ENCODE measurements at places on chromosomes 16 and 17. TPM values are rescaled to one million over a fixed set of nuclear protein-coding genes. Genes with fewer than 3 reads are reported as not detected.

GRCh38 chr17:76123191-76123499 is 17.9 kb downstream of the FOXJ1 start:
- peaks cover 3% of the 10 kb centered on the region for H3K27me3 ChIP-seq
- H3K27ac ChIP-seq, result no peak overlapping the region
- no peak overlapping the region for H3K4me3 ChIP-seq
- H3K36me3 ChIP-seq, result no peaks in the 10 kb centered on the region
- DNase-seq, result no peak
- peaks cover 4% of the 10 kb centered on the region for H3K4me1 ChIP-seq

GRCh38 chr16:79776243-79776847 is 175.8 kb upstream of the MAF start:
- peaks cover 8% of the 10 kb centered on the region for H3K4me1 ChIP-seq
- H3K27me3 ChIP-seq, result peaks cover 3% of the 10 kb centered on the region

Gene FAM222B
- 5.1 TPM for total RNA-seq

DNA sequence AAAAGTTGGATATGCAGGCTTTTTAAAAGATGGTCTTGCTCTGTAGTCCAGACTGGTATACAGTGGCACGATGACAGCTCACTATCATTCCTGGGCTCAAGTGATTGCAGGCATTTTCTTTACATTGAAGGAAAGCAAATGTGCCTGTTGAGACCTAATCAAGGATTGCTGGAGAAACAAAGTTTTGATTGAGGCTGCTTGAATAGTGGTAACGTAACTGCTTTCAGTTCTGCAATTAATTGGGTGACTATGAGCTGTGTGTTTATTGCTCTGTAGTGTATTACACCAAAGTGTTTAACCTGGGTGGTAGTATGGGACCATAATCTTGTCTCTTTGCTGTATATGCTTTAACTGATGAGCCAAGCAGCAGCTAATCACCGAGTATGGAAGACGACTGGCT is 2.3 kb downstream of the UBB start:
- H3K27ac ChIP-seq, result no peak overlapping the region
- H3K27me3 ChIP-seq, result no peaks in the 10 kb centered on the region
- DNase-seq, result no peak
- peak overlapping the region; percentile 29 for H3K4me3 ChIP-seq
- peaks cover 21% of the 10 kb centered on the region for H3K4me1 ChIP-seq
- peaks cover 19% of the 10 kb centered on the region for H3K36me3 ChIP-seq

GRCh38 chr16:83315271-83315670 is 492.5 kb upstream of the HSBP1 start:
- no peaks in the 10 kb centered on the region for H3K4me1 ChIP-seq
- no peaks in the 10 kb centered on the region for H3K36me3 ChIP-seq
- DNase-seq, result no peak
- H3K27me3 ChIP-seq, result no peaks in the 10 kb centered on the region
- no peak overlapping the region for H3K27ac ChIP-seq
- no peak overlapping the region for H3K4me3 ChIP-seq

DNA sequence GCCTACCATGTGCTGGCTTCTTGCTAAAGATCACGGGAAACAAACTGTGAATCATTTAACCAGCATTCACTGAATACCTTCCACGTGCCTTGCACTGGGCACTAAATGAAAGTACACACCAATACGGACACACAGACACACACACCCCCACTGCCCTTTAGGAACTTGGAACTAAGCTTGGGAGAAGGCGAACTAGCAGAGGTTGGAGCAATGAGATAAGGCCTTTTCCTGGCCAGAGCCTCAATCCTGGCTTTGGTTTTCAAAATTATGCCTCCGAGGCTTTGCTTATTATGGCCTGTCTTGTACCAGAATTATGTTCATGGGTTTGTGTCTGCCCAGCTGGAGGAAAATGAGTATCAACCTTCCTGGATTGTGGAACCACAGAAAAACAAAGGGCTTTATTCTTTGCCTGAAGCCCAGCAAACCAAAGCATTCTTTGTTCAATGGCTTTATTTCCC is 32.3 kb downstream of the CPPED1 start:
- no peaks in the 10 kb centered on the region for H3K36me3 ChIP-seq
- peak overlapping the region; percentile 18 for H3K27ac ChIP-seq
- DNase-seq, result no peak
- H3K27me3 ChIP-seq, result no peaks in the 10 kb centered on the region
- no peak overlapping the region for H3K4me3 ChIP-seq

DNA sequence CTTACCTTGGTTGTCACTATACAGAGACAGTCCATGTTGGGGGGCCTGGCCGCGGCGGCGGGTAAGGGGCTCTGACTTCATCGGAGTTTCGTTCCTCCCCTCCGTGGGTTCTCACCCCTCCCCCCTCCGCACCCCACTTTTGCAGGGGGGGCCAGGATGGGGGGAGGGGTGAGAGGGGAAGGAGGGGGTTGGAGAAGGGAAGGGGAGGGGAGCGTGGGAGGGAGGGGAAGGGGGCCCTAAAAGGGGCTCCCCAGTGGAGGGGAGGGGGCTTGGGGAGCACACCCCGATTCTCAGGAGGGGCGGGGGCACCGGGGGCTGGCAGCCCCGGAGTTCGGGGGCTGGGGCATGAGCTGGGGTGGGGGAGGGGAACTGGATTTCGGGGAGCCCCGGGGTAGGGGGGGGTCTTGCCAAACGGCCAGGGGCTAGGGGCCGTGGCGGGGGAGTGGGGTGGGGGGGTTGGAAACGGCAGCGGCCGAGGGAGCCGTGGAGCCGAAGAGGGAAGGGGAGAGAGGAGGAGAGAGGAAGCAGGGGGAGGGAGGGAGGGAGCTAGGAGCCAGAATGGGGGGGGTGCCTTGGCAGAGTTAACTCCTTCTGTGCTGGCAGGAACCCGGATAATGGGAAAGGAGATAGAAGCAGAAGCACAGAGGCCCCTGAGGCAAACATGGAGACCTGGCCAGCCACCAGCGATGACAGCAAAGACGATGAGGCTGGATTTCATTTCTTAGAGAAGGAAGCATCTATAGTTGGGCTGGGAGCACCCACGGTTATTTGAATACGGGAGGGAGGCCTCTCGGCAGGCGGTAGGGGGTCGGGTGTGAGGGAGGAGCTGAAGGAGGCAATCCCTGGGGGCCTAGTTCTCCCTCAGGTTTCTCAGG is 2.3 kb downstream of the DLG4 start:
- DNase-seq, result peak; percentile 98
- peaks cover 18% of the 10 kb centered on the region for H3K36me3 ChIP-seq
- H3K27ac ChIP-seq, result peak overlapping the region; percentile 51
- H3K4me1 ChIP-seq, result peaks cover 59% of the 10 kb centered on the region
- peak overlapping the region; percentile 81 for H3K4me3 ChIP-seq

Gene ATP2C2
- not detected for total RNA-seq

Gene PROCA1
- total RNA-seq, result 0.88 TPM

Gene TBX21
- not detected for total RNA-seq

GRCh38 chr17:82674656-82675475 is 23.6 kb downstream of the RAB40B start:
- no peak overlapping the region for H3K4me3 ChIP-seq
- no peak overlapping the region for H3K27ac ChIP-seq
- no peaks in the 10 kb centered on the region for H3K27me3 ChIP-seq
- DNase-seq, result peak; percentile 63

GRCh38 chr17:3772764-3773163 is 28.2 kb downstream of the ITGAE start:
- DNase-seq, result peak; percentile 45
- H3K4me1 ChIP-seq, result peaks cover 6% of the 10 kb centered on the region
- H3K27me3 ChIP-seq, result no peaks in the 10 kb centered on the region
- H3K36me3 ChIP-seq, result no peaks in the 10 kb centered on the region
- no peak overlapping the region for H3K4me3 ChIP-seq
- no peak overlapping the region for H3K27ac ChIP-seq

GRCh38 chr17:80633207-80633606 is 88.6 kb downstream of the RPTOR start:
- no peak overlapping the region for H3K27ac ChIP-seq
- no peaks in the 10 kb centered on the region for H3K4me1 ChIP-seq
- DNase-seq, result no peak
- H3K4me3 ChIP-seq, result no peak overlapping the region
- H3K36me3 ChIP-seq, result no peaks in the 10 kb centered on the region

DNA sequence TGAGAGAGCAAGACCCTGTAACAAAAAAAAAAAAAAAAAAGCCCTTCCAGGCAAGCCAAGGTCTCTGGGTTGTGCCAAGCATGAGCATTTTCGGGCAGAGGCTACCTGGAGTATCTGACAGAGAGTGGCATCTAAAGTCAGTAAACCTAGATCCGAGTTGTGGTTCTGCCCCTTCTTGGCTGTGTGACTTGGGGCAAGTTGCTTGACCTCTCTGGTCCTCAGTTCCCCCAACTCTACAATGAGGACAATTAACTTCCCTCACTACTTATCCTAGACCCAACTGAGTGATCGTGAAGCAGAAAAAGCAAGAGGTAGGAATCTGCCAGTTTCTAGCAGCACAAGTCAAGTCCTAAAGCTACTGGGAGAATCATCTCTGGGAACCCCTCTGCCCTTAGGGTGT is 34.4 kb downstream of the TMEM186 start:
- H3K4me3 ChIP-seq, result no peak overlapping the region
- no peaks in the 10 kb centered on the region for H3K36me3 ChIP-seq
- H3K4me1 ChIP-seq, result no peaks in the 10 kb centered on the region

DNA sequence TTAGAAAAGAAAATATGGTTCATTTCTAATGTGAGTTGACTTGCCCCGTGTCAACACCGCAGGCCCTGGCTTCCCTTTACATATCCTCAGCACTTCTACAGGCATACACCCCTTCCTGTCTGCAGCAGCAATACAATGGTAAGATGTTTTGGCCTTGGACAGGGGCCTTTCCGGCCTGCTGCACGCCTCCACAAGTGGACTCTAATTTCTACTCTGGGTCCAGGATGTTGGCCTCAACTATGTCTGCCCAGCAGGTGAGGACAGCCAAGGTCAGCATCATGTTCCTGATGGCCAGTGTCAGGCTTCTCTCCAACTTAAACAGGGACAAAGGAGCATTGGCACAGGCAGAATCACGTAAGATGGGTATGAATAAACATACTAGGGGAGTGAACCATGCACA is 11.0 kb downstream of the C17orf67 start:
- no peak overlapping the region for H3K27ac ChIP-seq
- no peaks in the 10 kb centered on the region for H3K4me1 ChIP-seq
- no peaks in the 10 kb centered on the region for H3K27me3 ChIP-seq
- no peak for DNase-seq
- H3K36me3 ChIP-seq, result no peaks in the 10 kb centered on the region

Gene HYDIN
- 3.2 TPM for total RNA-seq

GRCh38 chr16:57147381-57148221 is 38.2 kb downstream of the PSME3IP1 start:
- H3K27ac ChIP-seq, result no peak overlapping the region
- H3K27me3 ChIP-seq, result no peaks in the 10 kb centered on the region
- no peaks in the 10 kb centered on the region for H3K4me1 ChIP-seq

DNA sequence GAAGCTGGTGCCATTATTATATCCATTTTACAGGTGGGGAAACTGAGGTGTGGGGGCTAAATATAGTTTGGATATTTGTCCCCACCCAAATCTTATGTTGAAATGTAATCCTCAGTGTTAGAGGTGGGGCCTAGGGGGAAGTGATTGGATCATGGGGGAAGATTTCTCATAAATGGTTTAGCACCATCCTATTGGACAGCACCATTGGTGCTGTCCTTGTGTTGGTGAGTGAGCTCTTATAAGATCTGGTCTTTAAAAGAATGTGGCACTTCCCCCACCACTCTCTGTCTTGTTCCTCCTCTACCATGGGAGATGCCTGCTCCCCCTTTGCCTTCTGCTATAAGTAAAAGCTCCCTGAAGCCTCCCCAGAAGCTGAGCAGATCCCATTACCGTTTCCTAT is 119.8 kb upstream of the SEC14L1 start:
- H3K4me1 ChIP-seq, result no peaks in the 10 kb centered on the region
- DNase-seq, result no peak
- peaks cover 3% of the 10 kb centered on the region for H3K27me3 ChIP-seq
- H3K36me3 ChIP-seq, result no peaks in the 10 kb centered on the region
- no peak overlapping the region for H3K27ac ChIP-seq
